ENCODE measurements at places on chromosomes 1 and 21.

DNA sequence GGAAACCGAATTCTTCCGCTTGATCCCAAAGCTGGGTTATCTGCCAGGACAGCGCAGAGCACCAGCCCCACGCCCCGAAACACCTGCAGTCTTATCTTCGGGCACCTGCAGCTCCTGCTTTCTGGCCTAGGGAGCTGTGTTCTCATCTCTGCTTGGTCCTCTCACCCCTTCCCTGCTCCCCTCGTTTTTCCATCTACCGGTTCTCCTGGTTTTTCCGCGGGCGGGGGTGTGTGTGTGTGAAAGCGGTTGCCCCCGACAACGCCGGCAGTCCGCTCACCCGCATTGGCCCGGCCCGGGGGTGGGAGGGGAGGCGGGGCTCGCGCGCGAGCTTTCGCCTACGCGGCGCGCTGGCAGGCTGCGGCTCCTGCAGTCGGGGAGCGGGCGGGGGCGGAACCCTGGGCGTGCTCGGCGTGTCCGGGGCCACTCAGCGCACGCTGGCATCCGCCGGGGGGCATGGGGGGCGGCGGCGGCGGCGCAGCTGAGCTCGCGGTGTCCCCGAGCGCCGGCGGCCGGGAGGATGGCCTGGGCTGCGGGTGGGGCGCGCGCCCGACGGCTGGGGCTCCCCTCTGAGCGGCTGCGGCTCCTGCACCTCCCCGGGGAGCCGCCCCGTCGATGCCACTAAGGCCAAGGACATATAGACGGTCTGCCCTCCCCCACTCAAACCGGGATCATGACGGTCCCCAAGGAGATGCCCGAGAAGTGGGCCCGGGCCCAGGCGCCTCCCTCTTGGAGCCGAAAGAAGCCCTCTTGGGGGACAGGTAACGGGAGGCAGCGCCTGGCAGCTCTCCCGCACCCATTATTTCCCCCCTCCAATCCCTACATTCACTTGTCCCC, 3.2 kb downstream of the ATP8B2 start:
- peak; percentile 82 for DNase-seq

DNA sequence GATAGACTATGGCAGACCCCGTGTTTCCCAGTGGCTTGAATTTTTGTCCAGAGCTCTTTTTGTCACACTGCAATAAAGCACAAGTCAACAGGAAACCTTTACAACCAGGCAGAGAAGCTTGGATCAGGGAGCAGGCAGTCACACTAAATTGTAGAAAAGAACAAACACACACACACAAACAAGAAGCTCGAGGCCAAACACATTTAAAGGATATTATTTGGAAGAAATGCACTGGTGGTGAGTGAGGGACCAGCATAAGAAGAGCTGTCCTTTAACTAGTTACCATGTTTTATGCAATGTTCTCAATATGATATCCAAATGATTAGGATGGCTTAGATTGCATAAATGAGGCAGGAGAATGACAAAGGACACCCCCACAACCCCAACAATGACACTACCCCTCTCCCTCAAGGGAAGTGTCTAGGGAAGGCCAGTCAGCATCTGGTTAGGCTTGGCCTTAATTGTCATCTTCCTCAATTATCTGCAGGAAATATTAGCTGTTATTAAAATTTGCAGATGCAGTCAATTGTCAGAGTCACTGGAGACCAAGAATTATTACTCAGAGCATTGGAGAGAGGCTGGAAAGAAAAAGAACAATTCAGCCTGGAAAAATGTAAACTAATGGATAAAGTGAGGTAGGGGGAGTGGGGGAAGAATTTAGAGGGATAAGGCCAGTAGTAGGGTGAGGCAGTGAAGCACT, 35.3 kb downstream of the DDR2 start:
- no peak for DNase-seq

GRCh38 chr1:63804829-63805484, 31.1 kb downstream of the ROR1 start:
- DNase-seq: no peak

- DNase-seq: no peak
Observed at GRCh38 chr1:175405766-175406165, 213.2 kb upstream of the KIAA0040 start.

DNA sequence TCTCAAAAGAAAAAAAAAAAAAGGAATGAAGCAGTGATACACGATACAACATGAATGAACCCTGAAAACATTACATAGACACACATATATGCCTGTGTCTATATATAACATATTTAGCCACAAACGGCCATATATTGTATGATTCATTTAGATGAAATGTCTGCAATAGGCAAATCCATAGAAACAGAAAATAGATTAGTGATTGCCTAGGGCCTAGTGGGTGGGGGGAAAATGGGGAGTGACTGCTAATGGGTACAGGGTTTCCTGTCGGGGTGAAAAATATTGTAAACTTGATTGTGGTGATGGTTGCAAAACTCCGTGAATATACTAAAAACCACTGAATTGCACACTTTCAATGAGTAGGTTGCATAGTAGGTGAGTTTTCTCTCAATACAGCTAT, 6.0 kb upstream of the H6PD start:
- no peak for DNase-seq

DNA sequence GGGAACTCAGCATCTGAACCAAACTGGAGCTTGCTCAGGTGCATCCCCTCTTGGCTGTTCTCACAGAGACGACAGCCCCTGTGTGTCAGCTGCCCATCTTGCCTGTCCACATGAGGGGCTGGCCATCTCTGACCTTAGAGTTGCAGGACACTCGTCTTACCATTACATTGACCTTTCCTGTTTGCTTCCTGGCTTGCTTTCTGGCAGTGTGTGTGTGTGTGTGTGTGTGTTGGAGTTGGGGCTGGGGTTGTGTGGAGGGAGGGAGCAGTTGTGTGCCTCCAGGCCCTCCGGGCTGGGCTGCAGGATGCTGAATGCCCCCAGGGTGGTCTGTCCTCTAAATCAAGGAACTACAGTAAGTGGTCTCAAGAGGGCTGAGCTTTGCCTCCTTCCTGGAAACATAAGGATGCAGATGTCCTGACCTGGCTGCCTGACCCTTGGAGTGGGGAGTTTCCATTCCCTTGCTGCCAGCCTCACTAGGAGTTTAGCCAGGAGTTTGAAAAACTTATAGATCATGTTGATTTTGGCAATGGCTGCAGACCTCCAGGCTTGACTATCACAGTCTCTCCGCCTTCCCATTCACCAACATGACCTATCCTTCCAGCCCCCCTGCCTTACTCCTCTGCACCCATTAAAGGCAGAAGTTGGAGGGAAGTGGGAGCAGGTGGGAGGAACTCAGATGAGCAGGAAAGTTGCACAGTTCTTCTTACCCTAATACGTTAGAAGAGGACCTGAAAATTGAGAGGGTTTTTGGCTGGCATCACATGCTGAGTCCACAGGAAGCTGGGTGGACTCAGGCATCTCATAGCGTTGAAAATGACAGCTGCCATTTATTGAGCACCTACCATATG, 19.0 kb downstream of the RASSF5 start:
- no peak for DNase-seq

DNA sequence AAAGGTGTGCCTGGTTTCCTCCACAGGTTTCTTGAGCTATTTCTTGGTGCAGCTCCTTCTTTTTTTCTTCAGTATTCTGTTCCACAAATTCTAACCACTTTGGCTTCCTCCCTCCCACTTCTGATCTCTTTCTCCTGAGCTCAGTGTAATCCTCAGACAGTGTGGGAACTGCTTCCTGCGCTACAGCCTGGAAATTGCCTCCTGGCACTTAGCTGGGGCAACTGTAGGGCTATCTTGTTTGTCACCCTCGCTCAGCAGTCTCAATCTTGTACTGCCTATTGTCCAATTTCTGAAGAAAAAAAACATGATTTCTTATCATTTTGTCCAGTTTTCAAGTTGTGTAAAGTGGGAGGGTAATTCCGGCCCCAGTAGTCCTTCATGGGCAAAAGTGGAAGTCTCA, 24.0 kb upstream of the GALNT2 start:
- no peak for DNase-seq

- no peak for DNase-seq
Observed at GRCh38 chr1:22174446-22175220, 31.7 kb upstream of the WNT4 start.

- no peak for DNase-seq
Observed at GRCh38 chr21:45550522-45551210, 8.4 kb upstream of the SLC19A1 start.

GRCh38 chr1:95042286-95042685, 30.5 kb downstream of the ALG14 start:
- DNase-seq: no peak

GRCh38 chr1:98188774-98189173, 267.9 kb upstream of the DPYD start:
- no peak for DNase-seq

DNA sequence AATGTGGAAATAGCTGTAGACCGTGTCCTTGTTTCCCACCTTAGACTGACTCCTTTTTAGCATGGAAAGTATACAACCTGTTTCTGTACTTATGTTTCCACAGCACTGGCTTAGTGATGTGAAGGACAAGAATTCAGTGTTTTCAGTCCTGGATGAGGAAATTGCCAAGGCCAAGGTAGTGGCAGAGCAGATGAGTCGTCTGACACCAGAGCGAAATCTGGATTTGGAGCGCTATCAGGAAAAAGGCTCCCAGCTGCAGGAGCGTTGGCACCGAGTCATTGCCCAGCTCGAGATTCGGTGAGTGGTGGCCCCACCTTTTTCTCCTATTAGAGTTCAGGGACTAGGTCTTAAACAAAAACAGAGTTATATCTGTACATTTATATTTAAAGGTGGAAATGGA, 112.6 kb downstream of the MACF1 start:
- DNase-seq: no peak

DNA sequence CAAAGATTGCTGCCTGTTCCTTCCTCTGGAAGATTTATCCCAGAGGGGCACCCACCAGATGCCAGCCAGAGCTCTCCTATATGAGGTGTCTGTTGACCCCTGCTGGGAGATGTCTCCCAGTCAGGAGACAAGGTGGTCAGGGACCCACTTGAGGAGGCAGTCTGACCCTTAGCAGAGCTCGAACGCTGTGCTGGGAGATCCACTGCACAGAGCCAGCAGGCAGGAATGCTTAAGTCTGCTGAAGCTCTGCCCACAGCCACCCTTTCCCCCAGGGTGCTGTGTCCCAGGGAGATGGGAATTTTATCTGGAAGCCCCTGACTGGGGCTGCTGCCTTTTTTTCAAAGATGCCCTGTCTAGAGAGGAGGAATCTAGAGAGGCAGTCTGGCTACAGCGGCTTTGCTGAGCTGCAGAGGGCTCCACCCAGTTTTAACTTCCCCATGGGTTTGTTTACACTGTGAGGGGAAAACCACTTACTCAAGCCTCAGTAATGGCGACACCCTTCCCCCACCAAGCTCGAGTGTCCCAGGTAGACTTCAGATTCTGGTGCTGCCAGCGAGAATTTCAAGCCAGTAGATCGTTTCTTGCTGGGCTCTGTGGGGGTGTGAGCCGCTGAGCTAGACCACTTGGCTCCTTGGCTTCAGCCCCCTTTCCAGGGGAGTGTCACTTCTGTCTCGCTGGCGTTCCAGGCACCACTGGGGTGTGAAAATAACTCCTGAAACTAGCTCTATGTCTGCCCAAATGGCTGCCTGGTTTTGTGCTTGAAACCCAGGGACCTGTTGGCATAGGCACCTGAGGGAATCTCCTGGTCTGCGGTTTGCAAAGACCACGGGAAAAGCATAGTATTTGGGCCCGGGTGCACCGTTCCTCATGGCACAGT, 51.1 kb upstream of the PDC start:
- DNase-seq: no peak

- DNase-seq: no peak
Observed at GRCh38 chr21:30234643-30235042, 18.7 kb upstream of the CLDN8 start.

GRCh38 chr1:47521034-47521881, 83.4 kb downstream of the FOXD2 start:
- no peak for DNase-seq

DNA sequence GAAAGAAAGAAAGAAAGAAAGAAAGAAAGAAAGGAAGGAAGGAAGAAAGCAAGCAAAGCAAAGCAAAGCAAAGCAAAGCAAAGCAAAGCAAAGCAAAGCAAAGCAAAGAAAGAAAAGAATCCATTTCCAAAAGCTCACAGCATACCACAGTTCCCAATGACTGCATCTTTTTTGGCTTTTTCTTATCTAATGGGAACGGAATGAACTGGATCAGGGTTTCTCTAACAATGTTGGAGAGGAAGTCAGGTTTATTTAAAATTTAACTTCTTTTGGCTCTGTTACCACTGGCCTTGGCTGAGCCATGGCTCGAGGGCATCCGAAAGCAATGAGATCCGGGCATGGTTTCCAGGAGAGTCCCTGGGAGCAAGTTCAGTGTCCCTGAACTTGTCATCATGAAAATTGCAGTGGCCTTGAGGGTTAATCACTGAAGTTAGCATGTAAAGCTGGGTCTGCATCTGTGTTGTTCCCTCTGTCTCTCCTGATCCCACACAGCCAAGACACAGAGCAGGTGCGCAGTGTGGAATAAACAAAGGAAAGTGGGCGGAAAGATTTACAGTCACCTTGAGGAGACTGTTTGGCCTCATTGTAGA, 34.6 kb upstream of the CTPS1 start:
- no peak for DNase-seq

DNA sequence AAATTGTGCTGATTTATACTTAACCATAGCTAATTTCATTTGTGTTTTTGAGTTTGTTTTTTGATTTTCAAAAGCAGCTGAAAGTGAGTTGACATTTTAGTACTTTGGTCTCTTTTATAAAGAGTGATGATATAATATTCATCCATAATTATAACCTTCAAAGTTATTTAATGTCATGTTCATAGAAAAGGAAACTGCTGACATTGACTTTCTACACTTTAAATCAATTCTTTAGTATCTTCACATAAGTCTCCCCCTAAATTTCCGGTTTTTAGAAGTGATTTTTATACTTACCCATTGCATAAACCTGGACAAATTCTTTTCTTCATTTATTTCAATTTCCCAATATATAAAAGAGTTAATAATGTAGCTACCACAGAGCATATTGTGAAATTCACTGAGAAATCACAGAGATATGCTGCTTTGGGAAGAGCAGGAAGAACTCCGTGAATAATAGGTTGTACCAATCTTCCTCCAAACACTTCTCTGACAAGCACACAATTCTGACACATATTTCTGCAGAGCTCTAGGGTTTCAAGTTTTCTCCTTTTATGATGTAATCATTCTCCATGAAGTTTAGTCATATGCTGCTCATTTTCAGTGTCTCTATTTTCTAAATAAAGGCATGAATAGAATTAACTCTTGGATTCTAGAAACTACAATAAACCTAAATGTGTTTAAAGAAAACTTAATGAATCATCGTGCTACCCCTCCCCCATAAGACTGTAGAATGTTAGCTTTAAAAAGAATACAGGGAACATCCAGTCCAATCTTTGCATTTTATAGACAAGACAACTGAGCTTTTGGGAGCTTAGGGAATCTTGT, 25.6 kb upstream of the CDC42BPA start:
- DNase-seq: no peak

DNA sequence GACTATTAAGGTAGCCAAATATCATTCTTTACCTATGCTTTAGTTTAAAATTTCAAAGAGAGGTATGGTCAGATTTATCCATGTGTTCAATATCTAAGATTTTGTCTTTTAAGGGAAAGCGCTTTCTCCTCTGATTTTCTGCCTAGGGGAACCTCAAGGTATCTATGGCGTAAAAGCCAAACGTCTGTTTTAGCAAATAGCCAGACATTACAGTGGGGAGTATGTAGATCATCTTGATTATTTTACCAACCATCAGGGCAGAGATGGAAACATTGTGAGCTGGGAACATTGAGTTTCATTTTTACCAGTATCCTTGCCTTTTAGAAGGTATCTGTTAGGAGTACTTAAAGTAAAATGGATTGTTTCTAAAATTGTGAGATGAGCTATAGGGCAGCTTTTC, 71.0 kb downstream of the LEPR start:
- DNase-seq: no peak
